ENCODE measurements at places on chromosomes 2 and 18. TPM values are rescaled to one million over a fixed set of nuclear protein-coding genes. Genes with fewer than 3 reads are reported as not detected.

DNA sequence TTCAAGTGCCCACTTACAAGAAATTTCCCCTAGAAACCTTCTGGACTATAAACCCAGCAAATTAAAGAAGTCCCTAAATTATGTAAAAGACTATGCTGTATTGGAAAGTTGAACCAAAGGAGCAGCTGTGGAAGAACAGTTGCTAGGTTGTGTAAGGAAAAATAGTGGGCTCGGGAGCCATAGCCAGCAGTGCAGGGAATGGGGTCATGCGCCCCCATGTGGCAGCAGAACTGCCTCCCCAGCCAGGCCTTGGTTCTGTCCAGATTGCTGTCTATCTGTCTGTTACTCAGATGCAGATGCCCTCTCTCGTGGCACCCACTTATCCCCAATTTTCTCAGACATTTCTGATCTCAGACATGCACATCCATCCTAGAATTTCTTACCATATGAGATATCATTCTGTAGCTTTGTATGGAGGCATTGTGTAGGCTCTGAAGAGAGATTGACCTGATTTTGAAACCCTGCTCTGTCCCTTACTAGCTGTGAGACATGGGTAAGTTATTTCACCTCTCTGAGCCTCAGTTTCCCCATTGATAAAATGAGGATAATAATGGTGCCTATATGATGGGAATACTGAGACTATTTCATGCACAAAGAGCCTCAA is 258.3 kb downstream of the SS18 start:
- no peaks in the 10 kb centered on the region for H3K36me3 ChIP-seq
- H3K27me3 ChIP-seq: no peaks in the 10 kb centered on the region
- no peak overlapping the region for H3K27ac ChIP-seq
- no peak overlapping the region for H3K4me3 ChIP-seq
- H3K4me1 ChIP-seq: peaks cover 16% of the 10 kb centered on the region

- no peak overlapping the region for H3K27ac ChIP-seq
- no peaks in the 10 kb centered on the region for H3K4me1 ChIP-seq
- no peak for DNase-seq
- no peak overlapping the region for H3K4me3 ChIP-seq
- no peaks in the 10 kb centered on the region for H3K27me3 ChIP-seq
Observed at GRCh38 chr2:169165791-169166190, 96.4 kb downstream of the DHRS9 start.

DNA sequence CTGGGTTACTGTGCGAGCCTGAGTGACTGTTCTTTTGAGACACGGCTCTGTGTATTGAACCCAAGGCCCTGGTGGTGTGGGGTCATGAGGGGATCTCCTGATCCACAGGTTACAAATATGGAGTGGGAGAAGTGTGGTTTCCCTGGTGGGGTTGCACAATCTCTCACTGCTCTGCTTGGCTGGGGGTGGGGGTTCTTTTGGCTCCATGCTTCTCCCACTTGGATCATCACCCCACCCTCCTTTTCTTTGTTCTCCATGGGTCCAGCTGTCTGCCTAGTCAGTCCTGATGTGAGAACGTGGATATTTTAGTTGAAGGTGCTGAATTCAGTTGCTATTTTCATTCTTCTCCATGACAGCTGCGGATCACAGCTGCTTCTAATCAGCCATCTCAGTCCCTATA is 37.8 kb downstream of the AGPS start:
- H3K27me3 ChIP-seq: no peaks in the 10 kb centered on the region
- peak; percentile 70 for DNase-seq
- no peaks in the 10 kb centered on the region for H3K36me3 ChIP-seq
- H3K27ac ChIP-seq: peak overlapping the region; percentile 87
- peaks cover 16% of the 10 kb centered on the region for H3K4me1 ChIP-seq

DNA sequence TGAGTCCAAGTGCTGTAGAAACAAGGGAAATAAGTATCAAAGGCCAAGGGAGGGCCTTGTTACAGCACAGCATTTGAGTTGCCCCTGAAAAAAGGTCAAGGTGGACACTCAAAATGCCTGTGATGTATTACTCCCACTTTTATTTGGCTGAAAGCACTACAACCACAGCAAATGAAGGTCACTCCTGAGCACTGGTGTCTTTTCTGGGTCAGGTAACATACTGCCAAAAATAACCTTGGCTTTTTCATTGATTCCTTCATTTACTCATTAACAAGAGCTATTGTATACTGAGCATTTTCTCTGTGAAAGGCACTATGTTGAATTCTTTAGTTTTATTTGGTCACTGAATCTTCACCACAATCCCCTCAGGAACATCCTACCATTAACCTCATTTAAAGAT is 590.3 kb downstream of the BCL11A start:
- H3K27me3 ChIP-seq: no peaks in the 10 kb centered on the region
- H3K4me3 ChIP-seq: no peak overlapping the region
- no peaks in the 10 kb centered on the region for H3K4me1 ChIP-seq

DNA sequence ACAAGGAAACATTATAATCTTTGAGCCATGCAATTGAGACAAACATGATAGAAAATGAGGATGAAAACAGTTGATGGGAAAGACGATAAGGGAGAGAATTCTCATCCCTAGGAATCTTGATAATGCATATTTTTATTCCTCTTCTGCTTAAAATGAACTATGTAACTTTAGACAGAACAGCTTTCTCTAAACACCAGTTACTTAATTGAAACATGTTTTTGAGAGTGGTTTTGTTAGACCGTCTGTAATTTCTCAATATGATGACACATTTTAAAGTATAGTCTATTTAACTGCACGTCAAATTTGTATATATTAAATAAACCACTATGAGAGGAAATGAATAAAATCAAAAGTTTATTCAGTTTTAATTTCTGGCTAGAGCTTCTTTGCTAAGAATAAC is 1453.9 kb upstream of the NXPH2 start:
- DNase-seq: no peak
- no peak overlapping the region for H3K4me3 ChIP-seq
- H3K4me1 ChIP-seq: no peaks in the 10 kb centered on the region
- no peaks in the 10 kb centered on the region for H3K27me3 ChIP-seq
- H3K36me3 ChIP-seq: no peaks in the 10 kb centered on the region

GRCh38 chr2:156679820-156680219 is 243.6 kb downstream of the GPD2 start:
- H3K4me1 ChIP-seq: no peaks in the 10 kb centered on the region
- DNase-seq: no peak
- H3K27ac ChIP-seq: no peak overlapping the region
- no peaks in the 10 kb centered on the region for H3K27me3 ChIP-seq
- no peaks in the 10 kb centered on the region for H3K36me3 ChIP-seq

- H3K36me3 ChIP-seq: no peaks in the 10 kb centered on the region
- peaks cover 1% of the 10 kb centered on the region for H3K4me1 ChIP-seq
- H3K27ac ChIP-seq: no peak overlapping the region
- no peak overlapping the region for H3K4me3 ChIP-seq
Observed at GRCh38 chr2:72155151-72155550, 7.5 kb upstream of the CYP26B1 start.

- no peaks in the 10 kb centered on the region for H3K36me3 ChIP-seq
- no peak overlapping the region for H3K4me3 ChIP-seq
- H3K4me1 ChIP-seq: no peaks in the 10 kb centered on the region
- no peaks in the 10 kb centered on the region for H3K27me3 ChIP-seq
- no peak overlapping the region for H3K27ac ChIP-seq
Observed at GRCh38 chr2:140718999-140719398, 1411.8 kb downstream of the LRP1B start.

- no peaks in the 10 kb centered on the region for H3K27me3 ChIP-seq
- no peaks in the 10 kb centered on the region for H3K36me3 ChIP-seq
- peaks cover 19% of the 10 kb centered on the region for H3K4me1 ChIP-seq
Observed at GRCh38 chr2:58918141-58918540, 677.0 kb upstream of the FANCL start.

- H3K27me3 ChIP-seq: no peaks in the 10 kb centered on the region
- H3K4me1 ChIP-seq: peaks cover 11% of the 10 kb centered on the region
- DNase-seq: no peak
- H3K36me3 ChIP-seq: peaks cover 7% of the 10 kb centered on the region
Observed at GRCh38 chr2:9473985-9474360, 378 bp upstream of the IAH1 start.

DNA sequence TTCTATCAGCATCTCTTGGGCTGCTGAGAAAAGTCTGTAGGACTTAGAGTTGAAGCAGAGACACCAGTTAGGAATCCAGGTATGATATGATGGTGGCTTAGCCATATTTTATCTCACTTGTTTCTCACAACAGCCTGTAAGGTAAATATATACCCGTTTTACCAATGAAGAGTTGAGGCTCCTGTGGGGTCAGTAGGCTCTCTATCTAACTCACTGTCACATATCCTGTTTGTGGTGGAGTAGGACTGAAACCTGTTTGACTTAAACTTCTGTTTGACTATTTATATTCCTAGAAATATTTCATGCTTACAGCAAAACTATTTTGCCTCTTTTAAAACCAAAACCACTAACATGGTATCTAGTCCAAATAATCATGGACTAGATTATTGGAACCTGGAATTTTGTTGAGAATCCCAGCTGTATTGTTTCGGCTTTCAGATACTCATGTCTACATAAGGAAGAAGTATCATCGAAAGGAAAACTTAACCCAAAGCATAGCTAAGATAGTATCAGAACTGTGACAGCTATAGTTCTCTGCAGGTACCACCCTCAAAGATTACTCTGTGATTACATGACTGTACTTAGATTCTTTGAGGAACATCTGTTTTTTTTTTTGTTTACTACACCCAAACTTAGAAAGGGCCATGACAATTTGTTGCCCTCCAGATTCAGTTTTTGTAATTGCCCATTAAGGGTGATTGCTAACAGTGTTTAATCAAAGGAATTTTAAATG is 216.1 kb upstream of the THUMPD2 start:
- DNase-seq: no peak
- H3K4me1 ChIP-seq: peaks cover 5% of the 10 kb centered on the region
- no peaks in the 10 kb centered on the region for H3K36me3 ChIP-seq
- no peak overlapping the region for H3K27ac ChIP-seq
- H3K4me3 ChIP-seq: no peak overlapping the region

DNA sequence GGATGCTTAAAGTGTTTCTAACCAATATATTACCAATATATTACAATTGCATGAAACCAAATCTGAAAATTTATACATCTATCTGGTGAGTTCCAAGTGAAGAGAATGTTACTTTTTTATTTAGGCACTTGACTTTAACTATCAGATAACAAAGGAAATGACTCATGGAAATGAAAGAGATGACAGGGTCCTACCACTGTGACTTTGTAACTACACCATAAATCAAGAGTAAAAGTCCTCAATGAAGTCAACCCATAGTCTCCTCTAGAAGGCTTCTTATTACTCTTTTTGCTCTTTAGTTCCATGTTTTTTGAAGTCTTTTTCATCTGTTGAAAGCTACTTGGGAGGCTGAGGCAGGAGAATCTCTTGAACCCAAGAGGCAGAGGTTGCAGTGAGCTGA is 545.0 kb upstream of the PIK3C3 start:
- H3K36me3 ChIP-seq: no peaks in the 10 kb centered on the region
- H3K27me3 ChIP-seq: no peaks in the 10 kb centered on the region
- DNase-seq: no peak

DNA sequence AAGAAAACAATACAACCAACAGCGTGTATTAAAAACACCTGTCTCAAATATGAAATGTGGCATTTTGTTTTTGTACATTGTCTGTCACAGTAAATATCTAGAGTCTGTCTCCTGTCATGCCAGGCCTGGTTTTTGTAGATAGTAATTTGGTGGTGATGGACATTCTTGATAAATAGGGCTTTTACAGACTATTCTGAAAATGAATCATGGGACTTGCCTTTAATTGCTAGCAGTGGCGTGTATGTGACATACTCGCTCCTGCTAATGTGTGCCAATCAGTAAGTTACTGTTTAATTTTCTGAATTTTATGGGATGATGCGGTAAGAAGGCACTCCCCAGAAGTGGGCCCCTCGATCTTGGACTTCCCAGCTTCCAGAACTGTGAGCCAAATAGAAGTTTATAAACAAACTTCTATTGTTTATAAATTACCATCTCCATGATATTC is 83.7 kb downstream of the TANC1 start:
- DNase-seq: no peak
- H3K4me3 ChIP-seq: no peak overlapping the region

DNA sequence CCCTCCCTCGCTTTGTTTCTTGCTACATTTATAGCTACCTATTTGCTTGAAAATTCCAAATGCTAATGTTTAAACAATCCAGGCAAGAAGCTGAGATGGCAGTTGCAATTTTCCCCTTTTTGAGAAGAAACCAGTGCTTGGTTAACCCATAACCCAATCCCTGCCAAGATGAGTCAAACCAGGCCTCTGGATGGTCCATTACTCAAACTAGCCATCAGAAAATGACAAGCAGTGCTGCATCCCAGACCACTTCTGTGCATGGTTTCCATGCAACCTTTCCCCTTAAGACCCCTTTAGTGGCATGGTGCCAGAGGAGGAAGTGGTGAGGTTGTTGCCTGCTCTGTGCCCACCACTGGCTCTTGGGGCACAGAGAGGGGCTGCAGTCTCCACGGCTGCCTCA is 131.2 kb upstream of the RMP24 start:
- DNase-seq: no peak
- H3K4me1 ChIP-seq: no peaks in the 10 kb centered on the region
- no peaks in the 10 kb centered on the region for H3K36me3 ChIP-seq

DNA sequence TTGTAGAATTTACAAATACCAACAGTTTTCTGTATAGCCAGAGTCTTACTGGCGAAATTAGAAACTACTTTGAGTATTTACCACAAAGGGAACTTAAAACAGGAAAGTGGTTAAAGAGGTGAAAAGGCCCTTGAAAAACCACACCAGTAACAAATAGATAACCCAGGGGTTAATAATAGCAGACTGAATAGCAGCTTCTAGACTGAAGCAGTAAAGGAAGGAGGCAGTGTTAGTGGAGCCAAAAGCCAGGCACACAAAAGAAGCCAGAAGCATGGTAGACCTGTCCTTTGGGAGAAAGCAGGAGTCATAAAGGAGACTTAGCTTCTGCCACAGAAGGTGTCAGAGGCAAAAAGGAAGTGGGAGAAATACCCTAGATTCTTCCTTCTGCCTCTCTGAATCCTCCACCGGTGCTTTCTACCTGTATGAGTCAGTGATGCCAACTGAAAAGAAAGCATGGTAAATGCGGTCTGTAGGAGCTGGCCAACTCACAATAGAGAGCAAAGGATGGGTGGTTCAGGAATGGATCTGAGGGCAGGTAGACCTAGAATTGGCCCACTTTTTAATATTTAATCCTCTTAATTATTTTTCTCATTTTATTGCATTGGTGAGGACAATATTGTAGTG is 97.3 kb downstream of the ARL6IP6 start:
- no peak overlapping the region for H3K4me3 ChIP-seq
- DNase-seq: peak; percentile 16
- no peaks in the 10 kb centered on the region for H3K27me3 ChIP-seq
- no peaks in the 10 kb centered on the region for H3K36me3 ChIP-seq
- no peak overlapping the region for H3K27ac ChIP-seq

- DNase-seq: no peak
- H3K27me3 ChIP-seq: peaks cover 15% of the 10 kb centered on the region
- no peaks in the 10 kb centered on the region for H3K36me3 ChIP-seq
- H3K27ac ChIP-seq: no peak overlapping the region
- H3K4me3 ChIP-seq: no peak overlapping the region
Observed at GRCh38 chr2:236614551-236614950, 44.9 kb downstream of the ACKR3 start.

Gene DSC1
- 0.18 TPM for total RNA-seq

Gene FER1L5
- total RNA-seq: 0.19 TPM

Gene DLGAP1
- 2.3 TPM for total RNA-seq

Gene ALLC
- not detected for total RNA-seq

Gene NLRC4
- total RNA-seq: not detected

Gene NXPH2
- 1.0 TPM for total RNA-seq

Gene FBLN7
- total RNA-seq: not detected
